M059J (cell line): ENCODE measurements at places on chromosomes 3 and 15.

GRCh38 chr15:53520996-53521395, 238.5 kb downstream of the WDR72 start:
- no peak for DNase-seq

GRCh38 chr15:90036806-90037510, 35.8 kb downstream of the ZNF710 start:
- DNase-seq, result no peak

DNA sequence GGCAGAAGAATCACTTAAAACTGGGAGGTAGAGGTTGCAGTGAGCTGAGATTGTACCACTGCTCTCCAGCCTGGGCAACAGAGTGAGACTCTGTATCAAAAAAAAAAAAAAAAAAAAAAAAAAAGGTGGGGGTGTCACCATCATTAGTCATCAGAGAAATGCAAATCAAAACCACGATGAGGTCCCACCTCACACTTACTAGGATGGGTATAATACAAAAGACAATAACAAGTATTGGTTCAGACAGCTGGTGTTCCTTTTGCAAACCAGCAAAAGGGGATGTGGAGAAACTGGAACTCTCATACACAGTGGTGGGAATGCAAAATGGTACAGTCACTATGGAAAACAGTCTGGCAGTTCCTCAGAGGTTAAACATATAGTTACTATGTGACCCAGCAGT, 78.7 kb upstream of the TSC22D2 start:
- DNase-seq, result no peak

DNA sequence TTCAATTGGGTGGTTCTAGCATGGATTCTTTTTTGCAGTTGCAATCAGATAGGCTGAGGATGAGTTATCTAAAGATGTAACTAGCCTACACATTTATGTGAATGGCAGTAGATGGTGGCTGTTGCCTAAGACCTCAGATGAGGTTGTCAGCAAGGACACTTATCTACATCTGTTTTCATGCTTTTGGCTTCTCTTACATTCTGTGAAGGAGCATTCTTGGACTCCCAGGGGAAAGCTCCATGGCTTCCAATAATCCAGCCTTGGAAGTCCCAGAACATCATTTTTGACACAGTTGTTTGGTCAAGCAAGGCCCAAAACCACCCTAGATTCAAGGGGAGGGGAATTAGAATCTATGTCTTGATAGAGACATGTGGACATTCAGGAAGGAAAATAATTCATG, 332.2 kb upstream of the RBMS3 start:
- DNase-seq, result no peak

DNA sequence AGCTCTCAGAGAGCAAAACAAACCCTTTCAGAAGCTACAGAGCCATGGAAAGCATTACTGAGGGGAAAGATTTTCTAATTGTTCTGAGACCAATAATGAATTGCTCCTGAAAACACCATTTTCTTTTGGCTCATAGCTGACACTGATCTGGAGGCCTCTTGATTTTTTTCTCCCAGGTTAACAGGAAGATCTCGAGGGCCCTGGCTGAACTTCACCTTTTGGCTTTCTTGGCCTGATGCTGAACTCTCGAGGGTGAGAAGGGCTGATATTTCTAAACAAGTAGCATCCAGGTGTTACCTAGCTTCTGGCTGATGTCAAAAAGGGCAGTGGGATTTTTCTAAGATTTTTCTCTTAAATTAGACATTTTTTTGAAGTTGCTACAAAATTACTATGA, 19.9 kb upstream of the NFKBIZ start:
- DNase-seq, result no peak

- no peak for DNase-seq
Observed at GRCh38 chr15:32763295-32763694, 45.5 kb downstream of the GREM1 start.

DNA sequence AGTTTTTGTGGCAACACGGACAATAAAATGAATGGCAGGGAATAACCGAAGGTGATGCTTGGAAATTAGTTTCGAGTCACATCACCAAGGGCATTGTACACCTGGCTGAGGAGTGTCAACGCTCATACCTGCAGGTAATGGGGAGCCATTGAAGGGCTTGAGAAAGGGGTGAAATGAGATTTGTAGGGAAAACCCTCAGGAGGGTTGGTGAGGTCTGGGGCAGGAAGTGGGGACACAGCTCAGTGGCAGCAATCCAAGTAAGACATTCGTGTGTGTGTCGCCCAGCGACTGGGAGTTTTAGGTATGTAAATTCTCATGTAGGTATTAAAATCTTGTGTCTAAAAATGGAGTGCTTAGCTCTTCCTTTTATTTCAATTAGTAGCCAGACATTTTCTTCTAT, 14.3 kb downstream of the PARP14 start:
- no peak for DNase-seq

- DNase-seq, result peak; percentile 64
Observed at GRCh38 chr3:45104715-45105711, 41.2 kb downstream of the CDCP1 start.
